Forelimb muscle (tissue), 1 donor: ENCODE measurements at places on chromosomes 16 and 17. TPM values are rescaled to one million over a fixed set of nuclear protein-coding genes. Genes with fewer than 3 reads are reported as not detected.

The CUEDC1 gene
- 48.8 TPM for polyA plus RNA-seq

The KRT14 gene
- not detected for polyA plus RNA-seq

The MATCAP1 gene
- 18.8 TPM for polyA plus RNA-seq

The TNFRSF13B gene
- polyA plus RNA-seq, result 0.13 TPM

The TCAP gene
- 399 TPM for polyA plus RNA-seq

The SLC38A8 gene
- polyA plus RNA-seq, result not detected

The CHRNE gene
- 2.3 TPM for polyA plus RNA-seq

The ERN2 gene
- polyA plus RNA-seq, result not detected

The CMTM2 gene
- polyA plus RNA-seq, result 0.30 TPM

The ASPHD1 gene
- 0.29 TPM for polyA plus RNA-seq

The C16orf46 gene
- polyA plus RNA-seq, result 0.19 TPM

The KRT31 gene
- polyA plus RNA-seq, result 5.9 TPM

The ASGR1 gene
- polyA plus RNA-seq, result 2.3 TPM

The CCL3 gene
- polyA plus RNA-seq, result 3.1 TPM

The B4GALNT2 gene
- 0.16 TPM for polyA plus RNA-seq

The ZNF747 gene
- 6.5 TPM for polyA plus RNA-seq

The NDRG4 gene
- polyA plus RNA-seq, result 11.7 TPM

The KRT23 gene
- 0.19 TPM for polyA plus RNA-seq

The HCRT gene
- not detected for polyA plus RNA-seq

The CFAP119 gene
- 1.3 TPM for polyA plus RNA-seq

The TPSD1 gene
- 0.49 TPM for polyA plus RNA-seq

The AMZ2 gene
- polyA plus RNA-seq, result 63.5 TPM

The SLC16A11 gene
- 0.33 TPM for polyA plus RNA-seq

The SLC16A5 gene
- 6.9 TPM for polyA plus RNA-seq

The KRTAP1-5 gene
- polyA plus RNA-seq, result not detected

The HOXB2 gene
- 13.2 TPM for polyA plus RNA-seq

The PIK3R6 gene
- polyA plus RNA-seq, result 4.3 TPM

The SYNGR3 gene
- polyA plus RNA-seq, result 1.4 TPM

The KRT28 gene
- polyA plus RNA-seq, result not detected

The TMED6 gene
- 1.5 TPM for polyA plus RNA-seq

The HEATR9 gene
- polyA plus RNA-seq, result 0.10 TPM

The TOM1L1 gene
- 5.7 TPM for polyA plus RNA-seq
